ENCODE measurements at places on chromosomes 1 and 21. TPM values are rescaled to one million over a fixed set of nuclear protein-coding genes. Genes with fewer than 3 reads are reported as not detected.
A peak's percentile ranks its signal among the peaks of the same experiment; 100 is the strongest.

RPF1 gene
- polyA plus RNA-seq, result 25.1 TPM

OR6K3 gene
- polyA plus RNA-seq, result not detected

LRRC8C gene
- 10.5 TPM for polyA plus RNA-seq

TLCD4 gene
- 9.6 TPM for polyA plus RNA-seq

PADI4 gene
- polyA plus RNA-seq, result not detected

NPPB gene
- polyA plus RNA-seq, result 3.1 TPM

TAS1R3 gene
- polyA plus RNA-seq, result 0.98 TPM

LCE1E gene
- not detected for polyA plus RNA-seq

PGLYRP4 gene
- polyA plus RNA-seq, result not detected

OR2T11 gene
- not detected for polyA plus RNA-seq

PLXNA2 gene
- polyA plus RNA-seq, result 49.5 TPM

LRRN2 gene
- 48.6 TPM for polyA plus RNA-seq

IFI16 gene
- polyA plus RNA-seq, result 34.7 TPM

AK2 gene
- polyA plus RNA-seq, result 110 TPM

GRCh38 chr1:89519779-89520358 is 4.8 kb upstream of the LRRC8B start:
- no peaks in the 10 kb centered on the region for H3K36me3 ChIP-seq
- no peak overlapping the region for H3K27ac ChIP-seq
- no peak for DNase-seq
- H3K4me3 ChIP-seq, result no peak overlapping the region
- no peaks in the 10 kb centered on the region for H3K27me3 ChIP-seq

GRCh38 chr1:48006264-48006663 is 9.1 kb upstream of the TRABD2B start:
- no peak overlapping the region for H3K4me3 ChIP-seq
- DNase-seq, result no peak
- peaks cover 5% of the 10 kb centered on the region for H3K27me3 ChIP-seq
- no peaks in the 10 kb centered on the region for H3K36me3 ChIP-seq
- H3K4me1 ChIP-seq, result no peaks in the 10 kb centered on the region

DNA sequence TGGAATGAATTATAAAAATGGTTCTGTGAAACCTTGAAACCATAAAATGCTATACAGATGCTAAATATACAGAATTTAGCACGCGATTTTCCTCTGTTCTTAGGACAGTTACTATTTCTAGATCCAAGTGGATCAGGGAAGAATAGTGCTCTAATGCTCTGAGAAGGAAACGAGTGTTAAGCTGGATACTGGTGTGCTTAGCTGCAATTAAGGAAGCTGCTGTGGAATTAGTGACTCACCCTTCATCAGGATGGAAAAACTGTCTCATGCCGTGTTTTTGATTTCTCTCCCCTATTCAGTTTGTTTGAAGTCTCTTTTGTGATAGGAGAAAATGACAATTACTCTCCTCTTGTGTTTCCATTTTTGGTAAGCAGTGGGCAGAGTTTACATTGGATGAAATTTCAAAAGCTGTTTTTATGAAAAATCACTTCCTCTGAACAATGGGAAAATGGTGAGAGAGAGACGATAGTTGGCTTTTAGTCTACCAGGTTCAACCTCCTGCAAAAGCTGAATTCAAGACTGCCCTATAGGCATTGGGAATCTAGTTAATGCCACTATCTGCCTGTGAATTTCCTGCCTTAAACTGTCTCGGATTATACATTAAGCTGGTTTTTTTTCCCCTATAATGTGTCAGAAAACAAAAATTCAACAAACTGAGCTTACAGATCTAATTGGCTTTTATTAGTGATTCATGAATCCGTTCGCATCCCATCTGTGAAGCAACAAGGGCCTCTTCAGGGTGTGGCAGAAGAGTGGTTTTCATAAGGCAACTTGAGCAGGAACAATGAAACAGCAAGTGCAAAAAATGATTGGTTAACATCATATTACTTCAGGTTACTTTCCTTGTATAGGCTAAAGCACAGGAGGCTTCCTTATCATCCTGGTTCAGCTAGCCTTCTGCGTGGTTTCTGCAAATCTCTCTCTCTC is 179.8 kb downstream of the ST6GALNAC3 start:
- no peaks in the 10 kb centered on the region for H3K4me1 ChIP-seq
- no peaks in the 10 kb centered on the region for H3K36me3 ChIP-seq
- peaks cover 9% of the 10 kb centered on the region for H3K27me3 ChIP-seq
- H3K27ac ChIP-seq, result no peak overlapping the region

GRCh38 chr1:107879346-107879745 is 85.6 kb downstream of the VAV3 start:
- H3K27ac ChIP-seq, result no peak overlapping the region
- no peak overlapping the region for H3K4me3 ChIP-seq
- H3K36me3 ChIP-seq, result no peaks in the 10 kb centered on the region
- no peaks in the 10 kb centered on the region for H3K27me3 ChIP-seq
- H3K4me1 ChIP-seq, result no peaks in the 10 kb centered on the region
- no peak for DNase-seq

GRCh38 chr1:29682171-29682918 is 446.0 kb downstream of the PTPRU start:
- DNase-seq, result no peak
- no peaks in the 10 kb centered on the region for H3K27me3 ChIP-seq
- no peaks in the 10 kb centered on the region for H3K36me3 ChIP-seq

GRCh38 chr1:9275567-9276034 is 17.1 kb upstream of the SPSB1 start:
- peaks cover 13% of the 10 kb centered on the region for H3K4me1 ChIP-seq
- no peak for DNase-seq
- H3K27me3 ChIP-seq, result no peaks in the 10 kb centered on the region
- H3K4me3 ChIP-seq, result no peak overlapping the region
- peaks cover 18% of the 10 kb centered on the region for H3K36me3 ChIP-seq

DNA sequence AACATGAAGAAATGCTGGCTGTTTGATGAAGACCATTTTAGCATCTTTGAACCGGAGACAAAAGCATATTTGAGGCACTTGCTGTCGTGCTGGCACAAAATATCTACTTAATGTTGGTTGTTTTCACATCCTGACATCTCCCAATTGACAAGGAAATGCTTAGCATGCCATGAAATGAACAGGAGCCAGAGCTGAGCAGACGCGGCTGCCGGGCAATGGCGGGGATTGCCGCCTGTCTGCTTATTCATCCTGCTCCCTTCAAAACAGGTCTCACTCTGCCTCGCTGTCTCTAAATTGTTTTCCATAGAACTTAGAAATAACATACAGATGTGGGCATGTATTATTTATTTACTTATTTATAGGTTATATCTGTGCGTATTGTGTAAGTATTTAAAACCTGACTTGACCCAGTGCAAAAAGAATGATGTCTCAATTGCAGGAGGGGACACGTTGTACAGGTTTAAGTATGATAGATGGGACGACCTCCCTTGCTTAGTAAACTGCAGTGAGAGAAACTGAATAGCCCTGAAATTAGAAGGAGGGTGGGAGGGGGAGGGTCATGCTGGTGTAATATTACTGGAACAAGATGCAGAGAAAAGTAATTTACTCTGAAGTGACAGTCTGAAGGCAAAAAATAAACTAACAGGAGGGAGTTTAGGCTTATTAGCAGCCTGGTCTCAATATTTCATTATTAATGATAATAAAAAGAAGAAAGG is 590.4 kb upstream of the PLXNA2 start:
- H3K4me1 ChIP-seq, result peaks cover 9% of the 10 kb centered on the region
- H3K27ac ChIP-seq, result no peak overlapping the region
- H3K36me3 ChIP-seq, result no peaks in the 10 kb centered on the region
- no peaks in the 10 kb centered on the region for H3K27me3 ChIP-seq

DNA sequence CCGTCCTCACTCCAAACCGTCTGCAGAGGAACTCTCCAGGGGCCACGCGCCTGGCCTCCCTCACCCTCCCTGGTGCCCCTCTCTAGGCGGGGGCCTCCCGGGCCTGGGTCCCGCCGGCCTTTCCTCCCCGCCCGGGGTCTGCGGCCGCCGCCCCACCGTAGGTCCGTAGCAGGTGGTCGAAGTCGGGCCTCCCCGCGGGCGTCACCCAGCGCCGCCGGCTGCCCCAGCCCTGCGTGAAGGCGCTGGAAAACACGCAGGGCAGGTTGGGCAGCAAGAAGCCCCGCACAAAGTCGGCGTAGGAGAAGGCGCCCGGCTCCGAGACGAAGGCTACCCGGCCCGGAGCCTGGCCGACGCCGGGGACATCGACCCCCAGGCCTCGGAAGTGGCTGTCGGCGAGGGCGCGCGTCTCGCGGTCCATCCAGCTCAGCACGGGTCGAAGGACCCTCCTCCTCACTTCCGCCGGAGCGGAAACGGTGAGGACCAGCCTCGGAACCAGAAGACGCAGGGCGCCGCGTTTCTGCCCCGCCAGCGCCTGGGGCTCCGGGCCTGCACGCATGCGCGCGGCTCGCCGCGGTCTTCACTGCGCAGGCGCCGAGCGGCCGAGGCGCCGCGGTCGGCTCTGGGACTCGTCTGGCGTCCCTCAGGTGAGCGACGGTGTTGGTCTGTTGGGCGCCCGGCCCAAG is at the start of the genes JMJD4 and SNAP47:
TSS of gene JMJD4 (minus strand) at position 447 of the 683 bp plus-strand sequence. CDS start at position 418, 29 bp downstream.
TSS of gene SNAP47 (plus strand) at position 580 of the 683 bp plus-strand sequence. CDS start 12,302 bp downstream, outside the sequence.
- peak within 1 kb of the TSS; percentile 68 for H3K4me3 ChIP-seq
- H3K27ac ChIP-seq, result no peak within 1 kb of the TSS
- H3K27me3 ChIP-seq, result no peaks in the 10 kb centered on the region
- peaks cover 38% of the 10 kb centered on the region for H3K4me1 ChIP-seq

DNA sequence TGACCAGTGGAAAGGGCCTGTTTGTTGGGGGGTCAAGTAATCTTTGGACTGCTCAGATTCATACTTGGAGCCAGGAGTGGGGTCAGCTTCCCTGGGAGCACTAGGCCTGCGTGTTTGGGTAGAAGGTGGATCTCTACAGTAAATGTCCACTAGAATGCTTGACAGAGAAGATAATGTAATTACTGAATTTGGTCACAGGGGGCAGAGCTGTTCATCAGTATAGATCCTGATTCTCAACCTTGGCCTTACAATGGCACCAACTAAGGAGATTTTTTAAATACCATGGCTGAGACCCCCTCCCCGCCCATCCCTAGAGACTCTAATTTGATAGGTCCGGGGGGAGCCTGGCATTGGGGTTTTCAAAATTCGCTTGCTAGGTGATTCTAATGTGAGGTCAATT is 217.5 kb upstream of the PLXNA2 start:
- no peak overlapping the region for H3K4me3 ChIP-seq
- H3K27ac ChIP-seq, result no peak overlapping the region
- no peaks in the 10 kb centered on the region for H3K4me1 ChIP-seq
- DNase-seq, result no peak
- no peaks in the 10 kb centered on the region for H3K36me3 ChIP-seq

- peaks cover 15% of the 10 kb centered on the region for H3K4me1 ChIP-seq
- H3K4me3 ChIP-seq, result peak overlapping the region; percentile 73
- H3K27ac ChIP-seq, result peak overlapping the region; percentile 90
- no peak for DNase-seq
- H3K27me3 ChIP-seq, result no peaks in the 10 kb centered on the region
Observed at GRCh38 chr1:61077676-61078541, 4.5 kb upstream of the NFIA start.

DNA sequence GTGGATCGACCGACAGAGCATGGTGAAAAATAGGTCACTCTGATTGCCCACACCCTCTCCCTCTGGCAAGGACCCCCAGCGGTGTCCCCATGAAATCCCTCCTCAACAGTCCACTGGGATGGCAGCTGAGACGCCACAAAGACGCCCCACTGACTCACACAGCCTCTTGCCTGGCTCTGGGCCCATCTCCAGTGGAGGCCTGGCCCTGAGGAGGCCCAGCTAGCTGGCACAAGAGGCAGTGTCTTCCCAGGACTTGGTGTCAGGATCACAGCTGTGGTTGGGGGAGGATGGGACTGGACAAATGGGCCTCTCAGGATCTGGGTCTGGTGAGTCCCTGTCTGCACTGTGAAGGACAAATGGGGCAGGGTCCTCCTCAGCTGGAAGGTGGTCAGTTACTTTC is 4.6 kb downstream of the ALX3 start:
- H3K27me3 ChIP-seq, result peaks cover 51% of the 10 kb centered on the region
- H3K27ac ChIP-seq, result no peak overlapping the region
- no peak for DNase-seq
- H3K36me3 ChIP-seq, result peaks cover 16% of the 10 kb centered on the region
- no peak overlapping the region for H3K4me3 ChIP-seq

GRCh38 chr21:27586986-27587385 is 620.1 kb upstream of the ADAMTS5 start:
- H3K36me3 ChIP-seq, result no peaks in the 10 kb centered on the region
- no peaks in the 10 kb centered on the region for H3K27me3 ChIP-seq
- DNase-seq, result no peak
- H3K4me3 ChIP-seq, result no peak overlapping the region
- no peak overlapping the region for H3K27ac ChIP-seq

DNA sequence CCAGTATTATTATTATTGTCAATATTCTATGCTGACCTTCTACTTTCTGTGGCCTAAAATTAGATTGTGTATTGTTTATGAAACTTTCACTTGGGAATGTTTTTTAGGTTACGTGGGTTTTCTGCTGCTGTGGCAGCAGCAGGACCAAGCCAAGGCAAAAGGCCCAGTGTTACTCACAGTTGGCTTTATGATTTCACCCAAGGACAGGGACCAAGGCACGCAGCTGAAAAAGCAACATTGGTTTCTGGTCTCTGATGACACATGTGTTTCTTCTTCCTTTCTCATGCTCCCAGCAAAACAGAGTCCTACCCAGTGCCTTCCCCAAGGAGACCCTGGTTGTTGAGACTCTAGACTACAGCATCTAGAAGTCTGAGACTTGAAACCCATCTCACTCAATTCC is 413.7 kb downstream of the SETD4 start:
- H3K4me1 ChIP-seq, result no peaks in the 10 kb centered on the region
- no peak overlapping the region for H3K4me3 ChIP-seq
- H3K27ac ChIP-seq, result no peak overlapping the region
- no peak for DNase-seq
- no peaks in the 10 kb centered on the region for H3K27me3 ChIP-seq

GRCh38 chr1:174393885-174394284 is 53.9 kb upstream of the GPR52 start:
- no peaks in the 10 kb centered on the region for H3K4me1 ChIP-seq
- H3K27ac ChIP-seq, result no peak overlapping the region
- no peaks in the 10 kb centered on the region for H3K27me3 ChIP-seq
- H3K36me3 ChIP-seq, result no peaks in the 10 kb centered on the region
- no peak for DNase-seq

- no peaks in the 10 kb centered on the region for H3K4me1 ChIP-seq
- H3K4me3 ChIP-seq, result no peak overlapping the region
- no peak overlapping the region for H3K27ac ChIP-seq
Observed at GRCh38 chr21:25676451-25676850, 37.4 kb downstream of the JAM2 start.

- H3K27ac ChIP-seq, result peak overlapping the region; percentile 82
- no peaks in the 10 kb centered on the region for H3K36me3 ChIP-seq
- H3K4me1 ChIP-seq, result peaks cover 3% of the 10 kb centered on the region
- DNase-seq, result peak; percentile 22
Observed at GRCh38 chr1:100458661-100459357, 79.1 kb upstream of the GPR88 start.

GRCh38 chr1:31679091-31679490 is 24.7 kb downstream of the COL16A1 start:
- peaks cover 61% of the 10 kb centered on the region for H3K36me3 ChIP-seq
- H3K4me3 ChIP-seq, result no peak overlapping the region
- H3K27ac ChIP-seq, result no peak overlapping the region
- peaks cover 20% of the 10 kb centered on the region for H3K4me1 ChIP-seq
- no peak for DNase-seq

GRCh38 chr1:65423884-65424572 is 3.6 kb downstream of the LEPR start:
- H3K4me1 ChIP-seq, result peaks cover 14% of the 10 kb centered on the region
- H3K27me3 ChIP-seq, result no peaks in the 10 kb centered on the region
- no peak overlapping the region for H3K27ac ChIP-seq
- DNase-seq, result no peak
- no peak overlapping the region for H3K4me3 ChIP-seq

- no peaks in the 10 kb centered on the region for H3K4me1 ChIP-seq
- H3K27ac ChIP-seq, result no peak overlapping the region
- DNase-seq, result no peak
- H3K27me3 ChIP-seq, result peaks cover 2% of the 10 kb centered on the region
- no peak overlapping the region for H3K4me3 ChIP-seq
Observed at GRCh38 chr1:232695621-232696385, 65.9 kb upstream of the SIPA1L2 start.

- H3K27me3 ChIP-seq, result peaks cover 11% of the 10 kb centered on the region
- H3K4me1 ChIP-seq, result peaks cover 32% of the 10 kb centered on the region
- peak overlapping the region; percentile 61 for H3K27ac ChIP-seq
Observed at GRCh38 chr1:210233495-210234328, 1.1 kb downstream of the SERTAD4 start.
